Nasal cavity respiratory epithelium epithelial cell of viscerocranial mucosa (primary cell): ENCODE measurements at places on chromosomes 4 and X. TPM values are rescaled to one million over a fixed set of nuclear protein-coding genes. Genes with fewer than 3 reads are reported as not detected.

Gene HTN1
- not detected in 2 replicates for total RNA-seq

Gene ADAMTS3
- total RNA-seq = 0.78 and 1.0 TPM in 2 replicates

Gene PABPC1L2A
- total RNA-seq = not detected in 2 replicates

Gene TMEM31
- total RNA-seq = not detected in 2 replicates

Gene IL21
- not detected in 2 replicates for total RNA-seq

Gene PPM1K
- total RNA-seq = 9.3 and 13.0 TPM in 2 replicates

Gene VGLL1
- 1.7 and 2.2 TPM in 2 replicates for total RNA-seq
